Suppressor macrophage (primary cell): ENCODE measurements at places on chromosomes 7 and 10.
A peak's percentile ranks its signal among the peaks of the same experiment; 100 is the strongest.

GRCh38 chr7:148146346-148146745, 444.2 kb upstream of the C7orf33 start:
- no peak for DNase-seq

DNA sequence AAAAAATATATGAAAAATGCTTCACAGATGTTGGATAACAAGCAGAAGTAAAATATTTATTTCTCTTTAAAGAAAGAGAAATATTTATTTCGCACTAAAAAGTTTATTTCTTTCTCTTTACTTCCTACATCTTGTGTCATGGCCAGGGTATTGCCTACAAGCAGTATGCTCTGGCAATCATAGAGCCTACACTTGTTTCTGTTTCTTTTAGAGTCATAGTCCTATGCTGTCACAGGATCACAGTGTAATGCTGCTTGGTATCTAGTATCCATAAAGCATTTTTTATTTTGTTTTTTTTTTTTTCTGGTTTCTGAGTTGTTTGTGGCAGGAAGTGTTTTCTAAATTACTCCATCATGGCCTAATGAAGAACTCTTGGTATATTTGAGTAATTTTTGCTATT, 116.0 kb downstream of the ATRNL1 start:
- no peak for DNase-seq

DNA sequence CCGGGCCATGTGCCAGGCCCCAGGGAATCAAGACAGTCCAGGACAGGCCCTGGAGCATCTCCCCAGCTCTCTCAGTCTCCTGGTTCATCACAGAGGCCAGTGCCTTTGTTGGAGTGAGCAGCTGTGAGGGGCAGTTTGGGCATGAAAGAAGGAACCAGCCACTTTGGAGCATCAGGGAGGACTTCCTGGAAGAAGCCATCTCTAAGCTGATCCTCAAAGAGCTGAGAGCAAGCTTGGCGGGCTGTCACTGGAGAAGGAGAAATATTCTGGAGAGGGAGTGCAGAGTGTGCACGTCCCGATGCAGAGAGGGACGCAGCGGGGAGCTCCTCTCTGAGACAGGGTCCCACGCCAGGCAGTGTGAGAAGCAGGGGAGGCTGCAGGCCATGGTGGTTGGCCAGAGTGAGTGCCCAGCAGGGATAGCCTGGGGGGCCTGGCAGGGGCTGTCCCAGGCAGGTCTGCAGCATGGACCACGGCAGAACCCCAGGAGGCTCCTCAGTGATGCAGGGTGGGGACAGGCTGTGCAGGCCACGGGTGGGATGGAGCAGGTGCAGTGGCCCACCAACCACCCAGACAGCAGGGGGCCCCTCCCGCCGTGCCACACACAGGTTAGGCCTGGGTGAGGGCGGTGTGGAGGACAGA, 34.7 kb downstream of the PWWP2B start:
- no peak for DNase-seq

GRCh38 chr7:92547579-92547978, 19.0 kb downstream of the RBM48 start:
- no peak for DNase-seq

DNA sequence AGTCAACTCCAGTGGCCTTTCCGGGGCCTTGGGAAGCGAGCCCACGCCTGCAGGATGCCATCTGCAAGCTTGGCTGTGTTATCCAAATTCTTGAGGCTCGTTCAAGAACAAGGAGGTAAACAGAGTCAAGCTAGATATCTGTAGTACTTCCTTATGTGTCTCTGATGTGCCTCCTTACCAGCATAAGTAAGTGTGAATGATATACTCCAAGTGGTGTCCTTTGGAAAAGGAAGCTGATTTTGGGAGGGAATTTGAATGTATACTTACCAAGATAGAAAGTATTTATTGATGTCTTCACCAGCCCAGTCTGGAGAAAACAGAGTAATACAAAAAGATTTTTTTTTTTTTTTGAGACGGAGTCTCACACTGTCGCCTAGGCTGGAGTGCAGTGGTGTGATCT, 372.3 kb upstream of the GALNT17 start:
- no peak for DNase-seq

DNA sequence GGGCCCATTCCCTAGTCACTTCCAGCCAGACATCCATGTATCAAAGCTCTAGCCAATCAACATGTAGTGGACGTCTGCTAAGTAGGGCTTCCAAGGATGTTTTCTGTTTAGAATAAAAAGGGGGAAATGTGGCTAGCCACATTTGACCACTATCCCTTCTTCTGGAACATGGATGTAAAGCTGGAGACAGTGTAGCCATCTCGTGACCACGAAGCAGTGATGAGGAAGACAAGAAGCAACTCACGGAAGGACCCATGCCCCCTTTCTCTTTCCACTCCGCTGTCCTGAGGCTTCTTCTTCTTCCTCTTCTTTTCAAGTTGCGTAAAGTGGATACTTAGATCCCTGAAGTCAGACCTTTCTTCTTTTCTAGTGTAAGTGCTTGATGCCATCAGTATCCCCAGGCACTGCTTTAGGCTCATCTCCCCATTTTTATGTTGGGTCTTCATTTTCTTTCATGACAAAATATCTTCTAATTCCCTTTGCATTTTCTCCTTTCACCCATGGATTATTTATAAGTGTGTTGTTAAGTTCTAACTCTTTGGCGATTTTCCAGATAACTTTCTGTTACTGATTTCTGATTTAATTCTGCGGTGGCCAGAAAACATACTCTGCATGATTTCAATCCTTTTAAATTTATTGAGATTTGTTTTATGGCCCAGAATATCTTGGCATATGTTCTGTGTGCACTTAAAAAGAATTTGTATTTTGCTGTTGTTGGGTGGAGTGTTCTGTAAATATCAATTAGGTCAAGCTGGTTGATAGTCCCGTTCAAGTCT, 594.5 kb downstream of the SDK1 start:
- DNase-seq, result no peak

DNA sequence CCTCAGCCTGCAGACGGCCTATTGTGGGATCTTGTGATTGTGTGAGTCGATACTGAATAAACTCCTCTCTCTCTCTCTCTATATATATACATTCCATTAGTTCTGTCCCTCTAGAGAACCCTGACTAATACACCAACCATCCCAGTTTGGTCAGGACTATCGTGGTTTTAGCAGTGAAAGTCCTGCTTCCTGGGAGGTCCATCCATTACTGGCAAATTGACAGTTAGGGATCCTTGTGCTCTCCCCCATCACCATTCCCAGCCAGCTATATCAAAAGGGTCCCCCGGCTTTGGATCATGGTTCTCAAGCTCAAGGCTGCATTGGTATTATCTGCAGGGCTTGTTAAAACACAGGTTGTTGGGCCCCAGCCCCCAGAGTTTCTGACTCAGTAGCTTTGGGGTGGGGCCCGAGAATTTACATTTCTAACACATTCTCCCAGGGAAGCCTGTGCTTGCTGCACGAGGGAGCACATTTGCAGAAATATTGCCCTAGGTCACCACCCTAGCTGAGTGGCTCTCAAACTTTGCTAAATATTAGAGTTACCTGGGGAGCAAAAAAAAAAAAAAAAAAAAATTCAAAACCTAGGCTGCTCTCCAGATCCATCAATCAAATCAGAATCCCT, 899.1 kb upstream of the AUTS2 start:
- DNase-seq, result no peak

DNA sequence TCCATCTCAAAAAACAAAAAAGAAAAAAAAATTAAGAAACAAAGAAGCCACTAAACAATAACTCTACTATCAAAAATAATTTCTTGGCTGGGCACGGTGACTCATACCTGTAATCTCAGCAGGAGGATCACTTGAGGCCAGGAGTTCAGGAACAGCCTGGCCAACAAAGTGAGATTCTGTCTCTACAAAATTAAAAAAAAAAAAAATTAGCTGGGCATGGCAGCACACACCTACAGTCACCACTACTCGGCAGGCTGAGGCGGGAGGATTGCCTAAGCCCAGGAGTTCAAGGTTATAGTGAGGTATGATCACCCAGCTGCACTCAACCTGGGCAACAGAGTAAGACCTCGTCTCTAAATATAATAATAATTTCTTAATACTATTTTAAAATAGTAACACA, 69.0 kb downstream of the PARD3 start:
- DNase-seq, result no peak

DNA sequence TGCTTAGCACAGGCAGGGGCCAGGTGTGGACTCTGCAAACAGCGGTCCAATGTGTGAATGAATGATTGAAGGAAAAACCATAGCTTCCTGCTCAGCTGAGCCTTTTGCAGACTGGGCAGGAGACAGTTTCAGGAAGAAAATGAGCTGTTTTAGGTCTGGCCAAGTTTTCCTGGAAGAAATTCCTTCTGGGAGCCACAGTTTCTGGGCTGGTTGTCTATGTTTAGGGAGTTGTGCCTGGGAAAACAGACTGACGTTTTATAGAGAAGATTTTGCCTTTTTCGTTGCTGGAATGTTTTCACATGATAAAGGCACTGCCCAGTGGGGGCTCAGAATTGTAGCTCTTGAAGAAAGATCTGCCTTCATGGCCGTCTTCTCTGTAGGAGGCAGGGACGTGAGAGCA, 255.1 kb downstream of the CCSER2 start:
- DNase-seq, result no peak

GRCh38 chr10:66349726-66350125, 576.1 kb upstream of the LRRTM3 start:
- DNase-seq, result no peak

GRCh38 chr7:100875356-100875751, 451 bp downstream of the SRRT start:
- peak; percentile 48 for DNase-seq

- no peak for DNase-seq
Observed at GRCh38 chr7:18499407-18500177, 4.0 kb downstream of the HDAC9 start.

- DNase-seq, result no peak
Observed at GRCh38 chr7:112752576-112752975, 37.6 kb downstream of the TMEM168 start.

DNA sequence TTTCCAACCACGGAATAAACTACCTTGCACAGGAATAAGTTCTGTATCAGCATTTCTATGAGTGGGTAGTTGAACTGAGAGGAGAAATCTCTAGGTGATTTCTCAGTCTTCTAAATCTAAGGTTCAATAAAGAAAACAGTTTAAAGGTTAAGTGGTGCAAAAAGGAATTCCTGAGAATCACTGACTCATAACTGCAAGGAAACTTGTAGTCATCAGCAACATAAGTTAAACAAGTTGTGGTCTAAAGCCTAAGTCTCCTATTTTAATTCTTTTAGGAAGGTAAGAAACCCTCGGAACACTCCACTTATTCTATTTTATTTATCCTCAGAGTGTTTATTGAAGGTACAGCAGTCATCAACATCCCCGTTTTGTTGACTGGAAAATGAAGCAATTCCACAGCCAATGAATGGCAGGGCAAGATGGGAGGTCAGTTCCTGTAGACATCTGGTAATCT, 92.4 kb upstream of the PIK3CG start:
- DNase-seq, result no peak

DNA sequence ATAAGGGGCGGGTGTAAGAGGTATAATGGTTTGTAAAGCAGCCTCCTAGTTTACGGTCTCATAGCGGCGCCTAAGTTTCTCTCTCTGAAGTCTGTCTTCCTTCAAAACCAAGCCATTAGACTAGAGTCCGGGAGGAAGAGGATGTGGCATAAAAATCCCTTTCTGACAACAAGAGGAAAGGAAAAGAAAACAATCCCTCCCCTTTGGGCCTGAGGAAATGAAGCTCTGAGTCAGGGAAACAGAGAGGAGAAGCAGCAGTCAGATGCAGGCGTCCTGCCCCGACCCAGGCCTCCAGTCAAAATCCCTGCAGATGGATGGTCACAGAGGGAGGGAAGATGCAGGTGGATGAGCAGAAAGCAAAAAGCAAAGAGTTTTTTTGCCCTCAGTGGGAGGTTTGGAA, 23.7 kb downstream of the PARP12 start:
- DNase-seq, result no peak

DNA sequence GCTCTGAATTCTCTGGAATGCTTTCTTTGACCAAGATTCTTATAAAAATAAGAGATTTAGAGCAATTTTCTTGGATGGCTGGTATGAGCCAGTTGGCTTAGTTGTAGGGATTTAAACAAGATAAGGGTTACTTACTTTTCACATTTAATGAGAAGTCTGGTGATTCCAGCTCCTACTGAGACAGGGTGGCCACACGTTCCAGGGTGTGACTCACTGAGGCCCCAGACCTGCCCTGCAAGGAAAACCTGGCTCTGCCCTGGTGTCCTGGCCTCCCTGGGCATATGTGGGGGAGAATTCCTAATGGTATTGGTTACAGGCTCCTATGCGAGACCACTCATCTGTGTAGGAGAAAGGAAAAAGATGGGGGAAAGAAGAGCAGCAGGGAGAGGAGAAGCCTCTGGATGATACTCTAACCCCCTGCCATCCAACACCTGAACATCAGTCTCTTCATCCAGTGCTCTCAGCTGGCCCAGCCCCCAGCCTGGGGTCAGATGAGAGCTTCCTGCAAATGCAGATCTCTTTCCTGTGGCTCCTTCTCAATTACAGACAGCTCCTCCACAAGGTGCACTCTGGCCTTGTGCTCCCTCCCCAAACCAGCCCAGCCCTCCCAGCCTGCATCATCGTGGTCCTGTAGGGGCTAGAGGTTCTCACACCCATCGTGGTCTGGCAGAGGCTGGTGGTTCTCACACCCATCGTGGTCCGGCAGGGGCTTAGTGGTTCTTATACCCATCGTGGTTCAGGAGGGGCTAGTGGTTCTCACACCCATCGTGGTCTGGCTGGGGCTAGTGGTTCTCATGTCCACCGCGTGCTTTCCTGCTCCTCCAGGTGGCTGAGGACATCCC, 139.9 kb downstream of the EGFR start:
- DNase-seq, result no peak

DNA sequence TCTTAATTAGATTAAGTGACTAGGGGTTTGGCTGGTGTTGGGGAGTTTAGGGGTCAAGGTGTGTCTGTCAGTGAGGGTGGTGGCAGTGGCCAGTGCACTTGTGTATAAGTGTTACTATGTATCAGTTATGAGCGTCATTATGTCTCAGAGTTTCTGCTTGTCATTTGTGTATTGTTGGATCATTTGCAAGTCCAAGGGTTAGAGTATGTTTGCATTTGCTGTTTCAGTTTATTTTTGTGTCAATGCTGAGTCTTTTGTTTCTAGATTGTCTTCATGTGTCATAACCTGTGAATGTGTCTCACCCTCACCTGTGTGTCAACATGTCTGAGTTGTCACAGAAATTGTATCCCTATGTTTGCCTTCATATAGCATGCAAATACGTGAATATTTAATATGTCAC, 97.5 kb upstream of the PAX2 start:
- no peak for DNase-seq

- DNase-seq, result peak; percentile 79
Observed at GRCh38 chr10:122062831-122063674, 74.1 kb downstream of the TACC2 start.

DNA sequence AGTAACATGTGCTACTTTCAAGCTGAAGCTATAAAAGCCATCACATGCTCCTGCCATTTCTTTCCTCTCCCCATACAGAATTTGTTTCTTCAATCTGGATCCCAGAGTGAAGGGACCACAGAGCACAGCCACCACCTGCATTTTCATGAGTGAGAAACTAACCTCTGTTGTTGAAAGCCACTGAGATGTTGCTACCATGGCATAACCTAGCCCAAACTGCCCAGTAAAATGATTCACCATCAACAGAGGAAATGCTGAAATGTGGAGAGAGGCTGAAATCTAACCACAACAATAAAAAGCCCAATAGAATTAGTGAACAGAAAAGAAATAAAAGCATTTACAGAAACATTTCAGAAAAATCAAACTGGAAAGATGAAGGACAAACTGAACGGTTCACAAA, 125.2 kb downstream of the AMPH start:
- DNase-seq, result no peak
